Ecto neural progenitor cell (in vitro differentiated cells): ENCODE measurements at places on chromosomes 12 and 14.

DNA sequence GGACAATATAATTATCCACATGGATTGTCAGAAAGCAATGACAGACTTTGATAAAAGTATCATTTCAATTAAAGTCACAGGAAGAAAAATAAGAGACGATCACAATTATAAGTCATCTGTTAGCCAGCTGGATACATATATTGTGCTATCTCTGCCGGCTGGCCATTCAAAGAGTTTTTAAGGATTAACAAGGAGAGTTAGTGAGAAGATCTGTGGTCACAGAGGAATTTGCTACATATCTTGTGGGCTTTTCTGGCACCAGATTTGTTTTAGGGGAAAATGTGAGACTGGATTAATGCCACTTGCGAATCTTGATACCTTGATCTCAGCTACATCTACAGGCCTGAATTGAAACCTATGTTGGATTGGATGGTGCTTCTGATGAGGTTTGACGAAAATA is 90.9 kb upstream of the MANSC4 start:
- no peak for DNase-seq

GRCh38 chr12:101038289-101038871 is 171.7 kb downstream of the SLC5A8 start:
- DNase-seq, result no peak

GRCh38 chr14:49942090-49942489 is 49.2 kb downstream of the ARF6 start:
- DNase-seq, result no peak

DNA sequence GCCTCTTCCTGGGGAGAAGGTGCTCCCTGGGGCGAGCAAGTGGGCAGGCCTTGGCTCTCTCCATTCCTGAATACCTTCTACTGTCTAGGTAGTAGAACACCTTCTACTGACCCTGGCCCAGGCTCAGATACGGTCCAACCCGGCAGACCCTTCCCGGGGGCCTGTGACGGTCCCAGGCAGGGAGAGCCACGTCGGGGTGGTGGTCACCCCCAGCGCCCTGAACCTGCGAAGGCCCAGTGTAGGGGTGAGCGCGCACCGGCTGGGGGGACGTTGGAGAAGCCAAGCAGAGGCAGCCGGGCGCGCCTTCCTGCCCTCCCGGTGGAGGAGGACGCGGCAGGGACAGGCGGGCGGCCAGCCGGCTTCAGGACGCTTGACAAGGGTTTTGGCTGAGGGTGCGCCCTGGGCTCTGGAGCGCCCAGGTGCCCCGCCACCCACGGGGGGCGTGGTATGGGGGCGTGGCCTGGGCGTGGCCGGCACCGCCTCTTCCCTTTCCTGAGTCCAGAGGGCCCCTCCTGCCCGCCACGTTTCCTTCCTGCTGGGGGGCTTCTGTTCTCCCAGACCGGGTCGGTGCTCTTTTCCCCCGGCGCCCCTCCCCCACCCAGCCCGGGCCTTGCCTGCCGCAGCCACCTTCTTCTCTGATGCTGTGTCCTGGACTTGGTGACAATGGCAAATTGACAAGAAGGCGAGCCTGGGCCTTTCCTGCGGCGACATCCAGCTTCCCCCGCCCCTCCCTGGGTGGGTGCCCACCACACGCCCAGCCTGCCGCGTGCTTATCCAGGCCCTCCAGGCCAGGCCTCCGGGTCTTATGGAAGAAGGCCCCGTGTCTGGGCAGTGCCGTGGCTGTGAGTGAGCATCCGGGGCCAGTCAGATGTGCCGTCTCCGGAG is 24.5 kb upstream of the PPP1R13B start:
- DNase-seq, result peak; percentile 73

DNA sequence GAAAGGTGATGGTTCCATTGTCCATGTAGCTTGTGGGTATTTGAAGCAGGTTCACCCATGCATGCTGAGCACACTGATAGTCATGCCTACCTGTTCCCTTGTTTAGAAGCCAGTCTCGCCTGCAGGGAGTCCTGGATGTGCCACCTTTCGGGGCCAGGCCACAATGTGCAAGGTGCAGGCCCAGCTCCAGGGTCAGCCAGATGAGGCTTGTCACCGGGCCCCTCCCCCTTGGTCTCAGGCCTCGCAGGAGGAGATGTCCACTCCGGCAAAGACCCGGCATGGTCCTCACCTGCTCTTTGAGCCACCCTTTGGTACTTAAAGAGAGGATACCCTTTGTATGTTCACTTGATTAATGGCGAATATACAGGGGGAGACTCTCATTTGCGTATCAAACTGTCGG is 140.4 kb upstream of the RTL1 start:
- no peak for DNase-seq

DNA sequence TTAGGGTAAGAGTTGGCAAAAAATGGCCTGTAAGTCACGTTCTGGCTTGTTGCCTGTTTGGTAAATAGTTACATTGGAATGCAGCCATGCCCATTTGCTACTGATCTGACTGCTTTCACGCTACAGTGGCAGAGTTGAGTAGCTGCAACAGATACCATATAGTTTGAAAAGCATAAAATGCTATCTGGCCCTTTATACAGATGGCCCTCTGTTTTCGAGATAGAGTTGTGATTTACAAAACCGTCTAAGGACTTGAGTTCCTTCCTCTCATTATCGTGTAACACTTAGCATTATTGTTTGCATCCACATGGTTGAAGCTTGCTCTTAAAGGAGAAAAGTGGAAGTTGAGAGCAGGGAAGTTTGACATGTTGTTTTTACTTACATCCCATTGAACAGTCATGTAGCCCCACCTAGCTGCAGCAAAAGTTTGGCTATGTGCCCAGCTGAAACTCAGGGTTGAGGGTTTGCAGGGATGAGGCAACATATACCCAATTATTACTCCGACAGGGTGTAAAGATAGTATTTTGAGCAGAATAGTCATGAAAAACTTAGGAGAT is 11.3 kb upstream of the SCFD1 start:
- DNase-seq, result no peak

DNA sequence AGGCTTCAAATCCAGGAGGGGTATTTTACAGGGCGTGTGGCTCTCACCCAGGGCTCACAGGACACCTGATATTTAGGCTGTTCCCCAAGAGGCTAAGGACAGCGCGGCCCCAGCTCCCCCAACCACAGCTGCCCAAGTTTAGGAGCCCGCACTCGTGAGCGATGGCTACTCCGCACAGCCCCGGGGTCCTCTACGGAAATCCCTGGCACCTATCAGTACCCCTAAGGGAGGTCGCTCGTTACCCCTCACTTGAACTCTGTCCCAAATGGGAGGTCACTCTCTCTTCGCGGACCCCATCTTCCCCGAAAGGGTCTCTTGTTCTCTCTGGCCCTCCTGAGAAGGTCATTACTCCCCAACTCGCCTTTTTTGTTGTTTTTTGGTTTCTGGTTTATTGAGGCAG is 708 bp upstream of the P2RX4 start:
- no peak for DNase-seq

DNA sequence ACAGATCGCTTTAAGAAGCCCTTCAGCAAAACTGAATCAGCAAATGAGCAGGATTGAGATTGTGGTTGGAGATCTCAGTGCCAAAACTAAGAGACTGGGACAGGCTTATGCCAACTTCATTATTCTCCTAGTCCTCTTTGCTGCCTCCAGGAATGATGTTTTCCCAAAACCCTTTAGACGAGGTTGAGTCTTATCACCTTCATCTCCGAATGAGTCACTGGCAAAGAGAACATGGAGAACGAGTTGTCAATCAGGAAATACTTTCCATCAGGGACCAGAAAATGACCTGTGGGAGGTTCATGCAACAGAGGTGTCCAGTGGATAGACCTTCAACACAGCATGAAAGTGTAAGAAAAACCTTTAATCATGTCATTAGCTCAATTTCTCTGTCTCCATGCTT is 461.5 kb downstream of the RMST start:
- no peak for DNase-seq

DNA sequence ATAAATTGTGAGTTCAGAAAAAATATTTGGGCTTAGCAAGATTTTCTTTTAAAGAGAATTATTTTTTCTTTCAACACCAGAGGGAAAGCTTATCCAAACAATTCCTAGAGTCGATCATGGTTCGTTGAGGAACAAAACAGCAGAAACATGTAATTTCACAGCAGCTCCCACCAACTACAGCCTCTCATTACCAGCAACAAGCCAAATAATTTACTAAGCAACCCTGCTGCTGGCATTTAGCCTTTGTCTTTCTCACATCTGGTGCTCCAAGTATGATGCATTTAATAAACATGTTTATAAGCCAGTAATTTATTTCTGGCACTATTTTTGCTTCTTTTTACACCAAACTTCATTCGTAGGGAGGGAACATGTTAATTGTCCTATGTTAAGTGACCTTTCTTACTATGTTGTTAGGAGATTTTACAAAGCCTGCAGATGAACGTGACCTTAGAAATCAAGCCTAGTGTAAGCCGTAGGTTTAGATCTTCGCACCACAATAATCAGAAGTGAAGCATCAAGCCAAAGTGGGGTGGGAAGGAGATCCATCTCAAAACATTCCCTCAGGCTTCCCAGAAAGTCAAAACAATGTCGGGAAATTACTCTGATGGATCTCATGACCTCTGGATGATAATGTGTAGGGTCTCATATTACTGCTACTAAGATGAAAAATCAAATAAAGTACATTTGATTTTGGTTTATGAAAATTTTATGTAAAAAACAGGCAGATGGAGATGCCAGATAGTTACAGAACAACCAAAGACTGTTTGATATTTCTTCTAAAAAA is 128.4 kb downstream of the RPAP3 start:
- no peak for DNase-seq

DNA sequence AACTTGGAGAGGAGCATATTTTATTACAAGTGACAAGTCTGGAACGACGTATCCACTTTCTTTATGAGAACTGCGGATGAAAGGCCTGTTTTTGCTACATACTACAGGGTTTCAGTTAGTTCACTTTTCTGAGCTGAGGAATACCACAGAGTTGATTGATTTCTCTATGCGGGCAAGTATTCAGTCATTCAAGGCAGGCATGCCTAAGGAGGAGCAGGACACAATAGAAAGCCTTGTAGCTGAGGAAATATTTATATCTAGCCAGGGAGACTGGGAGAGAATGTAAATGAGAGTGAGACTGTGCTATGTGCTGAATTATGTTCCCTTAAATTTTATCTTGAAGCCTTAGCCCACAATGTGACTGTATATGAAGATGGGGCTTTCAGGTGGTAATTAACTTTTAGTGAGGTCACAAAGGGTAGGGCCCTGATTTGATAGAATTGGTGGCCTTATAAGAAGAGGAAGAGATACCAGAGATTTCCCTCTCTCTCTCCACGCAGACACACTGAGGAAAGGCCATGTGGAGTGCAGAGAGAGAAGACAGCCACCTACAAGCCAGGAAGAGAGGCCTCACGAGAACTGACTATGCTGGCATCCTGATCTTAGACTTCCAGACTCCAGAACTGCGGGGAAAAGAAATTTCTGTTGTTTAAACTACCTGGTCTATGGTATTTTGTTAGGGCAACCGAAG is 459.0 kb upstream of the ATP2B1 start:
- no peak for DNase-seq

DNA sequence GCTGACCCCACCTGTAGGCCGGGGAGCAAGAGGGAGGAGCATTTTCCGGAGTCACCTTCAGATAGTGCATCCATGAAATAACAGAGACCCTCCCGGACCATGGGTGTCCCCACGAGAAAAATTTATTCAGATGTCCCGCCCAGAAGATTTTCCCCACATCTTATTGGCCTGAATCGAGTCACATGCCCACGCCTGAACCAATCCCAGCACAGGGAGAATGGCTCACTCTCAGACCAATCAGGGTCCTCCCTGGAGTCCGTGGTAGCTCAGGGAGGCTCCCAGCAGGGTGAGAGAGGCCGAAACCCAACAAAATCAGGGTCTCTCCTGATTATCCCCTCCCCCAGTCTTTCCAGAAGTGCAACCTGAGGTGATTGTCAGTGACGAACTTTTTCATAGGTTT is 16.4 kb upstream of the NCOR2 start:
- DNase-seq, result no peak

DNA sequence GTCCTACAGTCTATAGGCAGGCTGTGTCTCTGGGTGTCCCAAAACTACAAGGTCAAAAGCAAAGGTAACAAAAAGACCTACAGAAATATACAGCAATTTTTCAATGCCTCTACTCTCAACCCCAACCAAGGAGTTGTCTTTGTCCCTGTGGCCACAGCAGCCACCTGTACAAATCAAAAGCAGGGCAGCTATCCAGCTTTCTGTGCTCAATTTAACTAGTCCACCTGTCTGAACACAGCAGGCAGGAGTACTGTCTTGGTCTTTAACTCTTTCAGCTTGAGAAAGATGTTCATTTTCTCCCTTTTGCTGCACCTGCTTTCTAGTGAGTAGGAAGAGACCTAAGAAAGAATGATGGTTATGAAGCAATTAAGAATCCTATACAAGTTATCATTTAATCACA is 19.7 kb downstream of the GDF11 start:
- no peak for DNase-seq

DNA sequence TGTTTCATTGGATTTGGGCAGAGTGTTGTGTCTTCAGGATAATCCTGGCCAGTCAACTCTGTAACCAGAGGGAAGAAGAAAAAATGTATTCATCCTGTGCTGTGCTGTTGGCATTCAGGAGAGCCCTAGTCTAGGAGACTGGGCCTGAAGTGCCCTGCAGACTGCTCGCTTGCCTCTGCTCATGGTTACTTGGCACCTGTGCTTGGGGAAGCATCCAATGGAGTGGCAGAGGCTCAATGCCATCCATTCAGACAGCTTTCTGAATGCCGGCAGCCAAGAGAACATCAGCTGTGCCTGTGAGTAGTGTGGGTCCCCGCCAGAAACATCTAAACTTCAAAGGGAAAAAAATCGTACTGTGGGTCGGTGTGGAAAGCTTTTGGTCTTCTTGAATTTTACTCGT is 124.2 kb downstream of the SRGAP1 start:
- DNase-seq, result no peak

GRCh38 chr12:57712701-57713100 is 18.8 kb downstream of the OS9 start:
- no peak for DNase-seq

DNA sequence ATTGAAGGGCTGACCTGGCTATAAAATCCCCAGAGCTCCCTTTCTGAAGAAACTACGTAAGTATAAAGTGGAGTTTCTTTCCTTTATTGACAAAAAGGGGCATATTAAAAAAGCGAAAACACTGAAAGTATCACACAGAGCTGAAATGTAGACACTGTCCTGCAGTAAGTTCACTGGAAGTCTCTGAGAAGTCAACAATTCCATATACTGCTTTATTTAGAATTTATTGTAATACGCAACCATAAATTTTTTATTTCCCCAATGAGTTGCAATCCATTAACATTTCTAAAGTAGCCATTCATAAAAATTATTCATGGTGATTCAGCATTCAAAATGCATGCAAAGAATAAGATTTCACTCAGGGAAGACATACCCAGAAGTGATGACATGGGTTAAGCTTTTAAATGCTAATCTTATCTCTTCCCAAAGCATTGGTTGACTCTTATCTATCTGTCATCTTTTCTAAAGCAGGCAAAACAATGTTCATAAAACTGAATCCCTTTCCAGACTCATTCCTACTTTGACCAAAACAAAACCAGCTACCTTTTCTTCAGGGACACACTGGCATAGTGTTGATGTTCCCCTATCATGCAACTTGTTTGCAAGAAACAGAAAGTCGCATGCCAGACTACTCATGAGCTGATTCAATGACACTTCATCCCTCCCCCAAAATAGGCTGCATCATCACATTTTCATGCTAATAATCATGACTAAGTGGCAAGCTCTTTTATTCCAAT is 17.3 kb downstream of the KITLG start:
- DNase-seq, result no peak
